Trophoblast cell (in vitro differentiated cells and primary cell): ENCODE measurements at places on chromosomes 16 and 17.

- peak; percentile 40 for DNase-seq
These were observed 207.6 kb downstream of the RAB11FIP4 start for GRCh38 chr17:31598921-31599571.

DNA sequence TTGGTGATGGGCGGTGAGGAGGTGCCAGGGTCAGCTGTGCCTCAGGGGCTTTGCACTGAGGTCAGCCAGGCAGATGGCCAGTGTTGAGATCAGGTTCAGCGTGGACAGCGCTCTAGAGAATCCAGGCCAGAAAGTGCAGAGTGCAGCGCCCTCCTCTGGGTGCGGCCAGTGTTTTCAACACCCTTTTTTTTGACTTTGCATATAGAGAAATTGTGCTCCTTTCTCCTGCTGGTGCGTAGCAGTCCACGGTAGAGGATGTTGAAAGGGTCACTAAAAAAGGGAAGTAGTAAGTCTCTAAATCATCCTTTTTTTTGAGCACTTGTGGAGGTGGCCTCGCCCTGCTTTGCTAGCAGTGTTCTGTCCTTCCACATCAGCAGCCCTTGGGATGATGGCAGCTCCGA is 53.9 kb downstream of the BANP start:
- no peak for DNase-seq

DNA sequence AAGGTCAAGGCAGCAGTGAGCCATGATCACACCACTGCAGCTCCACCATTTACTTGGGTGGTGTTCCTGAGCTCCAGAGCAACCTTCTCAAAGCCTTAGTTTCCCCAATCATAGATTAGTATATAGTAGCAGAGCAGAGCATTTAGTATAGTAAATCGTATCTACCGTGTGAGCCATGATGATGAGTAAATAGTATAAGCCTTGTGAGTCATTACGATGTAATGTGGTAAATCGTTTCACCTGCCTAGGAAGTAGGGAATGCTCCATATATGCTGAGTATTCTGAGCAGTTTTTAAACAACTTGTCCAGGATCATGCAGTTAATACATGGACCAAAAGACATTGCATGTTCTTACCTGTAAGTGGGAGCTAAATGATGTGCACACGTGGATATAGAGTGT is 66.4 kb downstream of the SCNN1B start:
- DNase-seq = peak; percentile 73

GRCh38 chr16:69581297-69581696 is 15.5 kb downstream of the NFAT5 start:
- no peak for DNase-seq

- DNase-seq = no peak
These were observed 11.0 kb upstream of the BBS2 start for GRCh38 chr16:56530872-56531271.

- no peak for DNase-seq
These were observed 7.6 kb upstream of the WNT3 start for GRCh38 chr17:46826116-46826515.

- no peak for DNase-seq
These were observed 30.5 kb downstream of the PEMT start for GRCh38 chr17:17560975-17561374.

DNA sequence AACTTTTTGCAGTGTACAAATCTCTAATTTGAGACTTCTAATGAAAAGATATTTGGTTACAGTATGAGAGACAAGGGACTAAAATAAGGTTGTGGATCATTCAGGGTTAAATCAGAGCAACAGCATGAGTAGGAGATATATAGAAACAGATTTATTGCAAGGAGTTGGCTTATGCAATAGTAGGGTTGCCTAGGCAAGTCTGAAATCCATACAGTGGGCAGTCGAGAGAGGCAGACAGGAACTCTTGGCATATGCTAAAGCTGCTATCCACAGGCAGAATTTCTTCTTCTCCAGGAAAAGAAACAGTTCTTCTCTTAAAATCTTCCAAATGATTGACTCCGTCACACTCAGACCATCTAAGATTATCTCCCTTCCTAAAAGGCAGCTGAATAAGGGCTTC is 500.8 kb downstream of the MAF start:
- DNase-seq = no peak

- no peak for DNase-seq
These were observed 21.3 kb upstream of the SMIM5 start for GRCh38 chr17:75611851-75612429.

DNA sequence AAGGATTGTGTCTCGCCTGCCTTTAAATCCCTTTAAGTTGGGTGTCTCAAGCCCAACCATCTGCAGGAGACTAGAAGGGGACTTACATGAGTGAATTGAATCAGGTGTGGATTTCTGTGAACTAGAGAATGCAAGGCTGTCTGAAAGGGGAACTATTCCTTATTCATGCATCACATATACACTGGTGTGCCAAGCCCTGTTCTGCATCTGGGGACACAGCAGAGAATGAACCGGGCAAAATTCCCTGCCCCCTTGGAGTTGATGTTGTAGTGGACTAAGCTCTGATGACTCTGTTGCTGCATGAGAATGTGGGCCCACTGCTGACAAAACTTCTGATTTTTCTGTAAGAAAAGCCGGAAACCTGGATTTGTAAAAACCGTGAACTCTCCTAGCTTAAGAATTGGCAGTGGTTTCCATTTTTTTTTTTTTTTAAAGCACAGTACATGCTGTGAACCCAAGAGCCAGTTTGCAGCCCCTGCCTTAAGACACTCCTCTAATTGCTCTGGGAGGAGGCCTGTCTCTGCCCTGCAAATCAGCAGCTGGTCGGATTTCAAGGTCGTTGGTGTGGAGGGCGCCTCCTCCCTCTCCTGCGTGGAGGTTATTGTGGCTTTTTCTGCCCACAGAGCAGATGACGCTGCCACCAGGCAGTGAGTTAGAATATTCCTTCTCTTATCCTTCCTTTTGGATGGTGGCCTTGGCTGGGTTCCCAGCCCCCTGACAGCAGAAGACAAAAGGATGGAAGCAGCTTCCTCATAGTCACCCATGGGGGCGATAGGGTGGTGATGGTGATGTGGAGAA is 131.0 kb downstream of the PRKCB start:
- no peak for DNase-seq

- no peak for DNase-seq
These were observed 75.4 kb upstream of the RBL2 start for GRCh38 chr16:53358884-53359283.

- no peak for DNase-seq
These were observed 5.7 kb upstream of the TOB1 start for GRCh38 chr17:50871898-50872297.

DNA sequence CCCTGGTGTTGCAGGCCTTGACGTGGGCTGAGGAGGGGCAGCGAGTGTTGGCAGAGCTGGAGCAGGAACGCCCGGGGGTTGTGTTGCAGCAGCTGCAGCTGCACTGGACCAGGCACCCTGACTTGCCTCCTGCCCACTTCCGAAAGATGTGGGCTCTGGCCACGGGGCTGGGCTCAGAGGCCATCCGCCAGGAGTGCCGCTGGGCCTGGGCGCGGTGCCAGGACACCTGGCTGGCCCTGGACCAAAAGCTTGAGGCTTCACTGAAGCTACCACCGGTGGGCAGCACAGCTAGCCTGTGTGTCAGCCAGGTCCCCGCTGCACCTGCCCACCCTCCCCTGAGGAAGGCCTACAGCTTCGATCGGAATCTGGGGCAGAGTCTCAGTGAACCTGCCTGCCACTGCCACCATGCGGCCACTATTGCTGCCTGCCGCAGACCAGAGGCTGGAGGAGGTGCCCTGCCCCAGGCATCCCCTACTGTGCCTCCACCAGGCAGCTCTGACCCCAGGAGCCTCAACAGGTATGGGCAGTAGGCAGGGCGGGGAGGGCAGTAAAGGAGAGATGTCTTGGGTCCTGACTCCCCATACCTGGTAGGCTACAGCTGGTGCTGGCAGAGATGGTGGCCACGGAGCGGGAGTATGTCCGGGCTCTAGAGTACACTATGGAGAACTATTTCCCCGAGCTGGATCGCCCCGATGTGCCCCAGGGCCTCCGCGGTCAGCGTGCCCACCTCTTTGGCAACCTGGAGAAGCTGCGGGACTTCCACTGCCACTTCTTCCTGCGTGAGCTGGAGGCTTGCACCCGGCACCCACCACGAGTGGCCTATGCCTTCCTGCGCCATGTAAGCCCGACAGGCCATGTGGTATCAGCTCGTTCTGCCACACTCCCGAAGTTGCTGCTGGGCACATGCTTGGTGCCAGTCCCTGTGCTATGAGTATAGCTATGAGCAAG is 5.6 kb downstream of the PLEKHG4 start:
- DNase-seq = no peak

DNA sequence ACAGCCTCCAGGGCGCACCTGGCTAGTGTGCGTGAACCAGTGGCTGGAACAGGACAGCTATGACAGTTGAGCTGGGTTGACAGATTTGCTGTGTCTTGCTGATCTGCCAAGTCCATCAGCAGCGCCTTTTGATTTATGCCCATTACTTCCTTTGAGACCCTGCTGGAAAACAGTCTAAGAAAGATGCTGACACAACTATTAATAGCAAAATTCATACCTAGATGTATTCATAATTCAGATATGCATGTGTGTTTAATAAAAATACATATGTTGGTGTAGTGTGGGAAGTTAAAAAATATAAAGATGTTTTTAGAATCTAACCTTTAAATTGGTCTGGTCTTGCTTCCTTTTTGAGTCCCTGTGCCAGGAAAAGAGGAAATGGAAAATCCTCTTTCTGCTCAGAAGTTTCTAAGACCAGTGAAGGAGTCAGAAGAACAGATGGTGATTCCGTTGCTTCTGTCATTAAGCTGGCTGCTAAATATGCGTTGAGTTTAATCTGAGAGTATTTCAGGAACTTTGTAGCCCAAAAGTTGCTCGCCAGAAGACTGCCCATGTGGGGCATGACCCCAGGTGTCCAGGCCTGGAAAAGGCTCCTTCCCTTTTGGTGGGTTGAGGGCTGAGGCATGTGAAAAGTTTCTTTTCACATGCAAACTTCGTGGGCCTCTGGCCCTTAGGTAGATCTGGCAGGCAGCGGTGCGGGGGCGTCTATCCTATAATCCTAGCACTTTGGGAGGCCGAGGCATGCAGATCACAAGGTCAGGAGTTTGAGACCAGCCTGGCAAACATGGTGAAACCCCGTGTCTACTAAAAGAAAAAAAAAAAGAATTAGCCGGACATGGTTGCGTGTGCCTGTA is 40.0 kb upstream of the ENDOV start:
- DNase-seq = no peak

GRCh38 chr17:65750166-65750565 is 188.7 kb upstream of the AXIN2 start:
- DNase-seq = no peak

DNA sequence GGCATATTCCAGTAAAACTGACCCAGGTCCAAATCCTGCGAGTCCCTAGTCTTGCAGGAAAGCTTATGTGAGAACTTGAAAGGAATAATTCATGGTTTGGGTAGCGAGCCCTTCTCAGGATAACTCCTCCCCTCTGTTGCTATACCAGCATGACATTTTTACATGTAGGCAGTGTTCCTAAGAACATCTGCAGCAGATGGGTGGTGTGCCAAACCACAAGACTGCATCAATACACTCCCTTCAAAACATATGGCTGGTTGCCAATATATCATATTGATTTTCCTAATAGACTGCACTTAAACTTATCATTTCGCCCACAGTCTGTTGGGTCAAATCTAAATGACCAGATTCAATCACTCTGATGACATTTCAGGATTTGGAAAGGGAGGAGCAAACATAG is 19.9 kb downstream of the PSME3IP1 start:
- DNase-seq = no peak

DNA sequence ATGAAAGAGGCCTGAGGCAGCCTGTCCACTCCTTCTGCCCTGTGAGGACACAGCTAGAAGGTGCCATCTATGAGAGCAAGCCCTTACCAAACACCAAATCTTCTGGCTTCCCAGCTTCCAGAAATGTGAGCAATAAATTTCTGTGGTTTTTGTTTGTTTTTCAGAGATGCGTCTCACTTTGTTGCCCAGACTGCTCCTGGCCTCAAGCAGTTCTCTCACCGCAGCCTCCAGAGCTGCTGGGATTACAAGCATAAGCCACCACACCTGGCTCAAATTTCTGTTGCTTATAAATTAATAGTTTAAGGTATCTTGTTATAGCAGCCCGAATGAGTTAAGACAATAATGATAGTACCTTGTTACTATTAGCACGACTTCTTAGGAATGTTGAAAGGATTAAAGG is 12.5 kb upstream of the SLC16A11 start:
- DNase-seq = no peak

DNA sequence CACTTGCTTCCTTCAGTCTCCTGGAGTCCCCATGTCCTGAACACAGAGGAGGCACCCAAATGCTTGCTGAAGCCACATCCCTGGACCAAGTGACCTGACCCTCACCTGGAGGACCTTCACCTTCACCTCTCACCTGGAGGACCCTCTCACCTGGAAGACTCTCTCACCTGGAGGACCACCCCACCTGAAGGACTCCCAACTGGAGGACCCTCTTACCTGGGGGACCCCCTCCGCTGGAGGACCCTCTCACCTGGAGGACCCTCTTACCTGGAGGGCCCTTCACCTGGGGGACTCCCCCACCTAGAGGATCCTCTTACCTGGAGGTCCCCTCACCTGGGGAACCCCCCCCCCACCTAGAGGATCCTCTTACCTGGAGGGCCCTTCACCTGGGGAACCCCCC is 573 bp upstream of the CDK10 start:
- DNase-seq = no peak

DNA sequence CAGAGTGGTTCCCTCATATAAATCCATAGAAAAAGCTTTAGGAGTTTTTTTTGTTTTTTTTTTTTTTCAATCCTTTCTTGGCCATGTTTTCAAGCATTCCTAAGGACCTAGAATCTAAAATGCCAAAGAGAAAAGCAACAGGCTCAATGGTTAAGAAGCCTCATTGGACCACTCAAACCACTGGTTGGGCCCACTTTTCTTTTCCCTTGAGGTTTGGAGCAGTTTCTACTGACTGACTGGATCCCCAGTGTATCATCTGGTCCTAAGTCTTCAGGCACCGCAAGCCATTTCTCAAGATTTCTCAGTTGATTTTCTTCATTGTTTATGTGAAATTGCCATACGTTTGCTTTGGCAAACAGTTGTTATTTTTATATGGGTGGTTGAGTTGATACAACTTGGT is 14.4 kb downstream of the METTL9 start:
- no peak for DNase-seq

DNA sequence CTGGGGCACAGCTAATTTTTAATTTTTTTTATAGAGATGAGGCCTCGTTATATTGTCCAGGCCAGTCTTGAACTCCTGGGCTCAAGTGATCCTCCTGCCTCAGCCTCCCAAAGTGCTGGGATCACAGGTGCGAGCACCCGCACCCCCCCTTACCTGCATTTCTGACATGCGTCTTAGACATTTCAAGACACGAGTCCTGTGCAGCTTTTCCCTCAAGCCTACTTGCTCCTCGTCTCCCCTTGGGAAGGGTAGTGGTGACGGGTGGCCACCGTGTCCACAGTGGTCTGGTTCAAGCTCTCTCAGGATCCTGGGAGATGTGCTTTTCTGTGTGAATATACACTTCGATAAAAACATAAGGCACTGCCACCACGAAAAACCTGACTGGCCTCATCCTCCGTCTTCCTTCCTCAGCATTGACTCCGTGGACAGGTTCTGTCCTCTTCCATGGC is 9.6 kb downstream of the CANT1 start:
- no peak for DNase-seq

GRCh38 chr17:77470800-77471733 is 330.3 kb downstream of the SEC14L1 start:
- DNase-seq = no peak

GRCh38 chr16:14337303-14338191 is 266.4 kb downstream of the MRTFB start:
- DNase-seq = no peak
